ENCODE measurements at places on chromosomes 1 and 21. TPM values are rescaled to one million over a fixed set of nuclear protein-coding genes. Genes with fewer than 3 reads are reported as not detected.

- no peak overlapping the region for H3K4me3 ChIP-seq
- H3K27me3 ChIP-seq: no peaks in the 10 kb centered on the region
- no peaks in the 10 kb centered on the region for H3K4me1 ChIP-seq
- no peak overlapping the region for H3K27ac ChIP-seq
Observed at GRCh38 chr1:157279138-157279801, 141.1 kb upstream of the ETV3 start.

DNA sequence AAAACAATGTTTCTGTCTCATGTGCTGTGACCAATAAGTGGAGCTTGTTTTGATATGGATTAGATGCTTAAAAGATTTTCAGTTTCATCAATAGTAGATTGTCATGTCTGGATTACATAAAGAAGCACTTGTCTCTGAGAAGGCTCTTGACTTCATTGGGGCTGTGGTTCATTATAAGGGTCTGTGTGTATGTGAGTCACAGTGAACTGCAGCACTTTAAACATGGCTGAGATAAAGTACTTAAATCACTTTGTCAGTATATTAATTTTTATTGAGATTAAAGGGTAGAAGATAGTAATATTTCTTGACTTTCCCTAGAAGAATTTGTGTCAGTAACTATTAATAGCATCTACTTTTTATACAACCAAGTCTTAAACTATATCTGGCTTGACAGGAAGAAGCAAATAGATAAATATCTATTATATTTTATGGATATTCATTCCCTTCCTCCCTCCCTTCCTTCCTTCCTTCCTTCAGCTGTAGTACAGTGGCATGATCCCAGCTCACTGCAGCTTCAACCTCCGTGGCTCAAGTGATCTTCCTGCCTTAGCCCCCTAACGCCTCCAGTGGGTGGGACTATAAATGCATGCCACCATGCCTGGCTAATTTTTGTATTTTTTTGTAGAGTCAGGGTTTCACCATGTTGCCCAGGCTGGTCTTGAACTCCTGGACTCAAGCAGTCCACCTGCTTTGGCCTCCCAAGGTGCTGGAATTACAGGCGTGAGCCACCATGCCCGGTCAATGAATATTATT, 48.8 kb downstream of the ZFYVE9 start:
- H3K36me3 ChIP-seq: no peaks in the 10 kb centered on the region
- DNase-seq: peak; percentile 51
- no peak overlapping the region for H3K27ac ChIP-seq
- no peak overlapping the region for H3K4me3 ChIP-seq
- no peaks in the 10 kb centered on the region for H3K27me3 ChIP-seq

- no peaks in the 10 kb centered on the region for H3K27me3 ChIP-seq
- no peak overlapping the region for H3K4me3 ChIP-seq
- H3K36me3 ChIP-seq: no peaks in the 10 kb centered on the region
- no peaks in the 10 kb centered on the region for H3K4me1 ChIP-seq
Observed at GRCh38 chr1:24567792-24568388, 12.0 kb downstream of the NCMAP start.

C1orf141 gene
- not detected for total RNA-seq

DNA sequence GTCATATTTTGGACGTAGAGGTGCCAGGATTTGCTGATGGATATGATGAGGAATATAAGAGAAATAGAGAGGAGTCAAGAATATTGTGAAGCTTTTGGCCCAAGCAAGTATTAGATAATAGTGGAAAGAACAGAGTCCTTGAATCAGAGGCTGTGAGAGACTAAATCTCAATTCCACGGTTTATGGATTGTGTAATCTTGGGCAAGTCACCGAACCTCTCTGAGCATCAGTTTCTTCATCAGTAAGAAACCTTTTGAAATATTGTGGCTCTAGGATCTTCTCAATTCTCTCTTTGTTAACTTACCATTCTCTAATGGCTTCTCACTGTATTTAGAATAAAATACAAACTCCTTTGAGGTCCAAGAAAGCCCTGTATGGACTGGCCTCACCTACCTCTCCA, 77.6 kb downstream of the RPS6KA1 start:
- no peak for DNase-seq
- peaks cover 6% of the 10 kb centered on the region for H3K27me3 ChIP-seq
- no peaks in the 10 kb centered on the region for H3K36me3 ChIP-seq

TMEM53 gene
- total RNA-seq: 9.4 TPM

LAPTM5 gene
- not detected for total RNA-seq

DNA sequence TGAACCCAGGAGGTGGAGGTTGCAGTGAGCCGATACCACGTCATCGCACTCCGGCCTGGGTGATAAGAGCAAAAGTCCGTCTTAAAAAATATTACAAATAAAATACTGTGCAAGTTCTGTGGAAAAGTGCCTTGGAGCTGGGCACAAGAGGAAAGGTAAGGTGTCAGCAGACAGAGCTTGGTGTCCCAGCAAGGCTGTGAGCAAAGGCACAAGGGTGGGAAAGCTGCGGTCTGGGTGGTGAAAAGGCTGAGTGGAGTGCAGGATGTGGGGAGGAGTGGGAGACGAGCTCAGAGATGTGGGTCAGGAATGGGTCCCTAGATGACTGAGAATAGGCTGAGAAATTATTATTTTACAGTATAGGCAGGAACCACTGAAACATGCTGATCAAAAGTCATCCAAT, 150.6 kb downstream of the RHOU start:
- DNase-seq: no peak
- H3K27me3 ChIP-seq: no peaks in the 10 kb centered on the region

GRCh38 chr1:166020210-166020609, 146.6 kb downstream of the FAM78B start:
- H3K27ac ChIP-seq: no peak overlapping the region
- DNase-seq: no peak
- H3K27me3 ChIP-seq: peaks cover 2% of the 10 kb centered on the region
- peaks cover 8% of the 10 kb centered on the region for H3K4me1 ChIP-seq
- H3K4me3 ChIP-seq: peak overlapping the region; percentile 38
- no peaks in the 10 kb centered on the region for H3K36me3 ChIP-seq

GRCh38 chr1:54417123-54417522, 10.9 kb upstream of the SSBP3 start:
- no peaks in the 10 kb centered on the region for H3K27me3 ChIP-seq
- H3K27ac ChIP-seq: no peak overlapping the region
- no peak for DNase-seq

DNA sequence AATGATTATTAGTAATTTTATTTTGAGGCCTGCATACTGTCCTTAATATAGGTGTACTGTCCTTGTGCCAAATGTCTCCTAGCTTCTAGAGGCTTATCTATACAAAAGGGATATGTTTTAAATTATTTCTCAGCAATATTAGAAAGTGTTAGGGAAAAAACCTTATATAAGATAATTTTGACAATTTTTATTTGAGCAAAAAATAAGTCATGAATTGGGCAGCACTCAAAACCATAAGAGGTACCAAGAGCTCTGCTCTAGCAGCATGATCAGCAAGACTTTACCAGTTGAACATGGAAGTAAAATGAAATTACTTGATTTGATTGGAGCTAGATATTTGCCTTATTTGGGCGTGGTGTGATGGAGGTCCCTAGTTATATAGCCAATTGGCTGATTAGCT, 157.1 kb downstream of the PTBP2 start:
- no peaks in the 10 kb centered on the region for H3K27me3 ChIP-seq
- DNase-seq: no peak
- no peaks in the 10 kb centered on the region for H3K4me1 ChIP-seq
- H3K4me3 ChIP-seq: no peak overlapping the region
- H3K36me3 ChIP-seq: no peaks in the 10 kb centered on the region
- no peak overlapping the region for H3K27ac ChIP-seq

DNA sequence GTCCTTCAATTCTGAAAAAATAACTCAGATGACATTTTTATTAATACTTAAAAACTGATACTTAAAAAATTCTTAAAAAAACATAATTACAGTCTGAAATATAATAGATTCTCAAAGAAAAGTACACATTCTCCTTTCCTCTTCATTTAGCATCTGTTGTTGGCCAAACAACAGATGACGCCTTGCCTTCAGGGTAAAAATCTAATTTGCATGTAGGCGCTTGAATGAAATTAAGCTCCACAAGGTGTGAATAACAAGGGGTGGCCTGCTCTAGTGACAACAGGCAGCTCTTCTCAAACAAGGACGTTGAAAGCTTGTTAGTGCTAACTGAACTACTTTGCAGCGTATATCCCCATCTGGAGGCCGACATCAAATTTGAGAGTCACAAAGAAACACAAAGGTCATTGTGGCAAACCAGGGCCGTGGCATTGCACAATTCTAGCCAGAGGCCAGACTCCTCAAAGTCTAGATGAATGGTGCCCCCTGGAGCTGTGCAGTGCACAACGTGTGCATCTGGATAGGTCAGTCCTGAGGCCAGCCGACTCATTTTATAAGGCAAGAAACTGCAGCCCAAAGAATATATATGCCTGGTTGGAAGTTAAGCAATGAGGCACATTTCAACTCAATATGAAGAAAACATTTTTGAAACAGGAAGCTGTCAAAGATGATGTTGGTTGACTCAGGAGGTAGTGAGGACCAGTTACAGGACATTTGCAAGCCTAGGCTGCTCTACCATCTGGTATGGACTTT, 459.2 kb upstream of the RUNX1 start:
- H3K27ac ChIP-seq: no peak overlapping the region
- no peaks in the 10 kb centered on the region for H3K4me1 ChIP-seq
- no peaks in the 10 kb centered on the region for H3K36me3 ChIP-seq
- H3K4me3 ChIP-seq: no peak overlapping the region
- no peaks in the 10 kb centered on the region for H3K27me3 ChIP-seq

- H3K4me3 ChIP-seq: no peak overlapping the region
- peaks cover 6% of the 10 kb centered on the region for H3K4me1 ChIP-seq
- no peaks in the 10 kb centered on the region for H3K36me3 ChIP-seq
- DNase-seq: no peak
- no peaks in the 10 kb centered on the region for H3K27me3 ChIP-seq
- H3K27ac ChIP-seq: no peak overlapping the region
Observed at GRCh38 chr1:157168015-157168414, 29.8 kb upstream of the ETV3 start.

- H3K4me1 ChIP-seq: peaks cover 3% of the 10 kb centered on the region
- no peak overlapping the region for H3K4me3 ChIP-seq
- H3K36me3 ChIP-seq: no peaks in the 10 kb centered on the region
- DNase-seq: no peak
Observed at GRCh38 chr1:206952171-206952570, 5.9 kb upstream of the PIGR start.

DNA sequence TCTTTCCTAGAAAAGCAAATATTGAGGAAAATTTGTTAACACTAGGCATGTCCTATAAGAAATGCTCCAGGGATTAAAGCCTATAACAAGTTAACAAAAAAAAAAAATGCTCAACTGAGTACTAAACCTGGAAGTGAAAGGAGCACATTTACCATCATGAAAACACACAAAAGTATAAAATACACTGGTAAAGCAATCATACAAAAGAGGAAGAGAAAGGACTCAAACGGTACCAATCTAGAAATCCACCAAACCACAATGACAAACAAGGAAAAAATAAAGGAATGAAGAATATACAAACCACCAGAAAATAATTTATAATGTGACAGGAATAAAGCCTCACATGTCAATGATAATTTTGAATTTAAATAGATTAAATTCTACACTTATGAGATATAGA, 21.2 kb downstream of the CD1E start:
- H3K27ac ChIP-seq: no peak overlapping the region
- no peaks in the 10 kb centered on the region for H3K36me3 ChIP-seq
- H3K4me1 ChIP-seq: no peaks in the 10 kb centered on the region
- no peaks in the 10 kb centered on the region for H3K27me3 ChIP-seq

IFI44 gene
- not detected for total RNA-seq

GRCh38 chr1:228446852-228447251, 30.2 kb upstream of the TRIM17 start:
- peak; percentile 79 for DNase-seq
- no peaks in the 10 kb centered on the region for H3K36me3 ChIP-seq
- H3K27ac ChIP-seq: no peak overlapping the region
- no peak overlapping the region for H3K4me3 ChIP-seq

GRCh38 chr1:91190996-91191395, 169.2 kb upstream of the ZNF644 start:
- no peak overlapping the region for H3K4me3 ChIP-seq
- DNase-seq: no peak
- no peaks in the 10 kb centered on the region for H3K36me3 ChIP-seq
- no peaks in the 10 kb centered on the region for H3K4me1 ChIP-seq
- no peak overlapping the region for H3K27ac ChIP-seq

DNA sequence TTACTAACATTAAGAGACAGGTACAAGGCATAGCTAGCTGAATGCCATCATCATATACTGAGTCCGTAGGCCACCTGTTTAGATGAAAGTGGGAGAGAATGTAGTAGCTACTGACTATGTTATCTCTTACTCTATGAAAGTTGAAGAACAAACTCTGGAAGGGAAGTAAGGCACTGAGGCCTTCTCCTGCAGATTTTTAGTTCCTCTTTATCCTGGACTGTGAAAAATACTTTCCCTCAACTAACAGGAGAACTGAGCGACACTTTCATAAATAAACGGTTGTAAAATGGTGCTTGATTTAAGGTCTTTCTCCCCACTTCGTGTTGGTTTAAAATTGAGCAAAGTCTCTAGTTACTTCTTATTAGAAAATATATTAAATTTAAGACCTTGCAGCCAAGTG, 101.9 kb downstream of the FNBP1L start:
- H3K36me3 ChIP-seq: peaks cover 99% of the 10 kb centered on the region
- H3K27ac ChIP-seq: no peak overlapping the region
- no peaks in the 10 kb centered on the region for H3K27me3 ChIP-seq
- H3K4me1 ChIP-seq: peaks cover 15% of the 10 kb centered on the region
- no peak for DNase-seq

DNA sequence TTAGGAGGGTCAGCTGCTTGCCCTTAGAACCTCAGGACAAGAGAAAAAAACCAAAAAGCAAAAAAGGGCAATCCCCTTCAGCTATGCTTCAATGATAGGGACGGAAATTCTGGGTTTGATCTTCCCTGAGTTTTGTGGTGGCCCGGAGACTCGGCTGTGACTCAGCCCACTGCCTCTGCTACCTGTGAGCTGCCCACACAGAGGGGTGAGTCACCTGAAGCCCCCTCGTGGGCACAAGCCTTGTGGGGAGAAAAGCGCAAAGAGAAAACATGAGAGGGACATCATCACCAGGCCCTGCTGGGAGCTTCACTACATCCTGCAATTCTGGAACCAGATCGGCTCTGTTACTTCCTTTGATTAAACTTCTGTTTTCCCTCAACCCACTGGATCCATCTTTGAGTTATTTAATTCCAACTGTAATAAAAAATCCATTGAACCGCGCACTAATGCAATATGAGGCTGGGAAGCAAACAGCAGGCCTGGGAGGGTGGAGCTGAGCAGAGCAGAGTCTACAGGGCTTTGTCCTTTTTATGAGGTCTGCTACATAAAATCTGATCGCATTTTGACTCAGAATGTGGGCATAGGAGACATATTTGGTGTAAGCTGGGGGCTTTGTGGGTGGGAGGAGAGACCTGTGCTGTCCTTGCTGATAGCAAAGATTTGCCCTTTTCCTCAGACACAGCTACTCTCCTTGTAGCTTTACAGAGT, 58.7 kb upstream of the STUM start:
- no peak overlapping the region for H3K4me3 ChIP-seq
- H3K27ac ChIP-seq: no peak overlapping the region
- no peaks in the 10 kb centered on the region for H3K4me1 ChIP-seq
- no peaks in the 10 kb centered on the region for H3K27me3 ChIP-seq
- no peaks in the 10 kb centered on the region for H3K36me3 ChIP-seq

RAP1A gene
- 34.0 TPM for total RNA-seq

Data from endodermal cell (in vitro differentiated cells).